Inflammatory macrophage treated with lipopolysaccharide for 4 hours (primary cell): ENCODE measurements at places on chromosomes 7 and 10.

GRCh38 chr10:110893559-110894179, 21.9 kb downstream of the PDCD4 start:
- peak; percentile 67 for DNase-seq

GRCh38 chr7:12674861-12675260, 12.6 kb upstream of the ARL4A start:
- DNase-seq, result peak; percentile 88

GRCh38 chr7:23061327-23061726, 44.3 kb upstream of the KLHL7 start:
- no peak for DNase-seq

GRCh38 chr10:4351723-4352413, 474.1 kb upstream of the AKR1E2 start:
- DNase-seq, result no peak

DNA sequence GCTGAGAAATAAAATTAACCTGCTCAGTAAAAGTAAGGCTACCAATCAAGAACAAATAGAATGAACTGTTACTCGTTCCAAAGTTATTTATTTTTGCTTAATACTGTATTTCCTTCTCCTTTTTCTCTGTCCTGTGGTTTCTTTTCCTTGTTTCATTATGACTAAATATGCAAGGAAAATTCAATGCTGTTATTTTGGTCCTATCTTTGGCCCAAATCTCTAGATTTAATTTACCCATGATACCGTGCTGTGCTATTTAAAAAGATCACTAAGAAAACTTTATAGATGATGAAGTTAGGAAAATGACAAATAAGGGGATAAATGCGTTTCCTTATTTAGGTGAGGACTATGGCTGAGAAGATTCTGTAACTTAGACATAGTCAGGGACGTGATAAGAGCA, 45.3 kb upstream of the FAM133B start:
- DNase-seq, result peak; percentile 62

DNA sequence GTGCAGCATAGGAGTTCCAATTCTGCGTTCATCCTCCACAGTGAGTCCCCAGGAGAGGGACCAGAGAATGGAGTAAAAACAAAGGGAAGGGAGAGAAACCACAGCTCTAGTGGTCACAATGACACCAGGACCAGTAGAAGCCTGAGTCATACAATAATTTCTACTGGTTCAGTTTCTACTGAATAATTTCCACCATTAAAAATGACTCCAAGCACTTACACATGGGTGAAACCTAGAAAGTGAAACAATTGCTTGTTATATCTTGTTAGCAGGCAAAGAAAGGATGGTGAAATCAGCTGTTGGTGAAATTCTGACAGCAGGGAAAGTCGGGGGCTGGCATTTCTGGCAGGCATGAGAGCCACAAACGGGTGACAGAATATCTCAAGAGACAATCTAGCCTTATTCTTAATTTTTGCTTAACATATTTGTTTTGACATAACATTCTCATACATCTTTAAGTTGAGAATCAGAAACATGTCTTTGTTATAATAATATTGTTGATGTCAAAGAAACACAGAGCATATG, 1065.8 kb upstream of the C7orf33 start:
- DNase-seq, result no peak

DNA sequence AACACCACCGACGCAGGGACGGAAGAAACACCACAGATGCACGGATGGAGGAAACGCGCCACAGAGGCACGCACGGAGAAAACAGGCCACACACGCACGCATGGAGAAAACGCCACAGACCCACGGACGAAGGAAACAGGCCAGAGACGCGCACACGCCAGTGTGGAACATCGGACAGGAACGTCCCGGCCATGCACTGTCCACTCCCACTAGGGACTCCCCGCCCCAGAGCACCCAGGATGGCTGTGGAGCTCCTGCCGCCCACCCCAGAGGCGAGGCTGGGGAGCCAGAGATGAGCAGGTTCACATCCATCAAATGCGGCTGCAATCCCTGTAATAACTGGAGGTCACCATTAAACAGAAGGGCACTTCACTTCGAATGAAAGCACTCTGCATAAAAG, 17.3 kb downstream of the DIP2C start:
- no peak for DNase-seq

DNA sequence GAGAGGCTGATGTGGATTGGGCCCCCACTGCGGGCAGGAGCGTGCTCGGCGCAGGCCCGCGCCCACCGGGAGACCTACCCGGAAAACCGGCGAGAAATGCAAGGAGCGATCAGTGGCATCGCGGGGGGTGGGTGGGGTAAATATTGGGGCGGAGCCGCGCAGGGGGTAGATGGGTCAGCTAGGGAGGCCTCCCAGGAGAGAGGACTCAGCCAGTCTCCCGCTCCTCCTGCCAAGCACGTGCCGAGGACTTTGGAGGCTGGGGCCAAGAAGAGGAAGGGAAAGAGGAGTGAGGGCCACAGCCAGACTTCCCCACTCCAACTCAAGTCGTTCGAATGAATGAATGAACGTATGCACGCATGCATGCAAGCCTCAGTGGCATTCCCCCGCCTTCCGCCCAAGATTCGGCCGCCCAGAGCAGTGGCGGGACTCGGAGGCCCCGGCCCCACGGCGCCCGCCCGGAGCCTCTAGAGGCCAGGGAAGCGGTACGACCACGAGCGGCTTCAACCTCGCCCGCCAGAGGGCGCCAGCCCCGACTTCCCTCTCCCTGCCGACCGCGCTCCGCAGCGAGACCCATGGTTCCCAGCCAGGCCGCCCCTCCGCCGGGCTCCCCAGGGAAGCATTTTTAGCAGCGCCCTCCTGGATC, 3.6 kb downstream of the NPM3 start:
- peak; percentile 73 for DNase-seq

GRCh38 chr7:111107579-111107978, 16.7 kb downstream of the LRRN3 start:
- DNase-seq, result peak; percentile 78

DNA sequence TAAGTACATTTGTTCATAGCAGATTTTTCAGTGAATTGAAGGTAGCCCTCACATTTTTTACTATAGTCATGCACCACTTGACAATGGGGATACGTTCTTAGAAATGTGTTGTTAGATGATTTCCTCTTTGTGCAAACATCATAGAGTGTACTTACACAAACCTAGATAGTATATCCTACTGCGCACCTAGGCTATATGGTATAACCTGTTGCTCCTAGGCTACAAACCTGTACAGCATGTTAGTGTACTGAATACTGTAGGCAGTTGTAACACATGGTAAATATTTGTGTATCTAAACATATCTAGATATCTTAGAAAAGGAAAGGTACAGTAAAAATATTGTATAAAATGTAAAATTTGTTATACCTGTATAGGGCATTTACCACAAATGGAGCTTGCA, 41.2 kb downstream of the TAX1BP1 start:
- no peak for DNase-seq

DNA sequence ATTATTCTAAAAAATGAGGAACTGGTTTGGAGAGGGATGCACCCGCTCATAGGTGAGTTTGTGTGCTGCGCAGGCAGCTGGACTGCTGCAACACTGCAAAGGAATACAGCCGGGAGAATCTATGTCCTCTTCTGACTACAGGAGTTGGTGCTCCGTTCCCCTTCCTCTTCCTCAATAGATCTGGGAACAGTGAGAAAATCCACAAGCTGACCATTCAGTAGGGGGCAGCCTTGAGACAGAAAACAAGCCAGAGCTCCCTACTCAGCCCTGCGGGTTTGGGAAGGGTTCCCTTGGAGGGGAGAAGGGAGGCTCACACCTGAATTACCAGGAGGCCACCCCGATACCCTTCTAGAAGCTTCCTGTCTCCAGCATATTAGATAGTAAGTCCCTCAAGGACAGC, 87.3 kb upstream of the FOXI2 start:
- no peak for DNase-seq

GRCh38 chr10:28738200-28738599, 60.9 kb downstream of the BAMBI start:
- peak; percentile 9 for DNase-seq
